NCI-H2081 (cell line): ENCODE measurements at places on chromosomes 2 and 18.
A peak's percentile ranks its signal among the peaks of the same experiment; 100 is the strongest.

- DNase-seq = peak; percentile 67
Observed at GRCh38 chr2:152791979-152792378, 73.6 kb downstream of the ARL6IP6 start.

- peak; percentile 71 for DNase-seq
Observed at GRCh38 chr18:60962625-60963024, 370.6 kb upstream of the CDH20 start.

DNA sequence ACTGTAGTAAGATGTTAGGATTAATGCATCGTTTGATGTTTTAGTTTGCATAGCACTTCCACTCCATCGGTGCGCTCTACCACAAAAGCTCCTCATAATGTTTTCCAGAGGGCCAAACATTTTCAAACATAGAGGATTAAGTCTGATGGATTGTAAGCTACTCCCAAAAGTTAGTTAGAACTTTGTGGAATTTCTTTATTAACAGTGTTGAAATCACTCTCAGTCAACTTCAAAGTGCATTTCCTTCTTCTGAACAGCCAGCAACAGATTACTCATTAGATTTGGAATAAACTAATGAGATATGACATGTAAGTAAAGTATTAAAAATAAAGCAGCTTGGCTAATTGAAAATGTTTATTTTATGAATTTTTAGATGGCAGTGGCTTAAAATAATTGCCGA lies 30.1 kb upstream of the CTAGE1 start:
- DNase-seq = no peak

DNA sequence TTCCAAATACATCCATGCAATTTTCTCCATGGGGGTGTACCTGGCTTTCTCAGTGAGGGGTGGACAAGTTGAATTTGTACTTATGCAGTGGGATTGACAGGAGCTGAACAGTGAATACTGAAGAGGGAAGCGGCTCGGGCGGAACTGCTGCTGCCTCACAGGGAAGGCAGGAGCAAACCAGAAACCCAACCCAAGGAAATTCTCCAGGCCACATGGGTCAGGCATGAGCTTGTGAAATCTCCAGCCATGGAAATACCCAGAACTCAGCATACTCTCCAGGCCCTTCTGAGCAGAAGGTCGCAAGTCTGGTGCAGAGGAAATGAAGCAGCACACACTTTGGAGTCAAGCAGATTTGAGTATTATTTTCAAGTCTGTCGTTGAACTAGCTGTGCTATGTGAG lies 26.5 kb upstream of the INO80C start:
- no peak for DNase-seq

- DNase-seq = peak; percentile 63
Observed at GRCh38 chr2:41782306-41783158, 265.3 kb upstream of the PKDCC start.

DNA sequence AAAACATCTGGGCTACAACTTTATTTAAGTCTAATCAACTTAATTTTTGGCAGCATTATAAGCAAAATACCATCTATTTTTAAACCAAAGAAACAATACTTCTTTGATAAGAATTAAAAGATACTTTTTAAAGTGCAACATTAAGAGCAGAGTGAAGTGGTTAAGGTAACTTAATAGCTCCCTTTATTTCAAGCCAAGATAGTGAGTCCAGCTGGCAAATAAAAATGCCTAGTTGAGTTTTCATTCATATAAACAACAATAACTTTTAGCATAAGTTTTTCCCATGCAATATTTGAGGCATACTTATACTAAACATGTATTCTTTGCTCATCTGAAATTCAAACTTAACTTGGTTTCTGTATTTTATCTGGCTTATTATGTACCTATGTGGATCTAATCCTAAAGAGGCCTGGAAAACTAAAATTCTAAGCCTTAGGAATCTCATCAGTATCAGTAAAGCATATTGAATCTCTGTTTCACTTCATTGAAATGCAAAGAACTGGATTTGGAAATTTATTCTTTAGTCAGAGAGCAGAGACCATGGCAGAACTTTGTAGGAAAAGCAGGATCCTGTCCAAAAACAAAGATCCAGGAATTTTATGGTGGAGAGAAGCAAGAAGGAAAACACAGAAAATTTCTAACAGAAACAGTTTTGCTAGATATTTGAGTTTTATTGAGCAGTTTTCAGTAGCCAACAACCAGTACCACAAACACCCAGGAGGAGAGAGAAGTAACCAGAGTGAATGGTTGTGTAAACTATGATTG lies 95.9 kb downstream of the COL3A1 start:
- no peak for DNase-seq

DNA sequence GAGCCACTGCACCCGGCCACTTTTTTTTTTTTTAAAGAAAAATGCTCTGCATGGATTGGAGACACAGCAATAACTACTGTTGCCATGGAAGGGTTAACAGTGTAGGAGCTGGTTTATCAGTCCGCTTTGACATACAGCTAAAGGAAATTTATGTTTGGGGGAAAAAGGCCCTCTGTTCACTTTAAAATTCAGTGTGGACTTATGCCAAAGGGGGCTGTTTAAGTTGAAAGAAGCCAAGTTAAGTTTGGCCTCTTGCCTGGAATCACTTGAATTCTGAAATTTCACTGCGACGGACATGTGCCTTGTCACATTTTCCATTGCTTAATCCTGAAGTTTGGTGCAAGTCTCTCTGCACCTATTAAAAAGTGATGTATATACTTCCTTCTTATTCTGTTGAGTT lies 3.1 kb downstream of the KCNE4 start:
- peak; percentile 73 for DNase-seq

GRCh38 chr2:196925768-196926561 lies 542 bp downstream of the PGAP1 start:
- DNase-seq = peak; percentile 60

- DNase-seq = peak; percentile 33
Observed at GRCh38 chr18:5628512-5629255, 84.9 kb upstream of the EPB41L3 start.

DNA sequence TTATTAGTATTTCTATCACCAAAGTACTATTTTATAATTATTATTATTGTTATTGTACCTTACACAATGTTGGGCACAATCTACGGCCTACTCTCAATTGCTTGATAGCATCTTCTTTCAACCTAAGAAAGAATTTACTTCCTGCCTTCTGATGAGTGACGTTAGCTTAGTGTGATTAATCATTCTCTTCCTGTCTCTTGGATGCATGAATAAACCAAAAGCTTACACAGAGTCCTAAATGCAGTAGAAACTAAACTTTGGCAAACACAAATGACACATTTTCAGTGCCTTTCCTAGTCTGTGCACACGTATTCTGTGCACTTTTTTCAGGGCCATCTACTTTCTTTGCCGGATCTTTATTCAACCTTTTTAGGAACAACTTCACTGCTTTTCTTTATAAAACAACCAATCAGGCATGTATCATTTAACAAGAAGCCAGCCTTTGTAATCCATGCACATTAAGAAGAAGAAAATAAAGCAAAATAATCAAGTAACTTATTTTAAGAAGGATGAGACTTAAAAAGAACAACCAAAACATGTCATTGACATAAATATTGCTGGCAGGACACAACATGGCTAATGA lies 19.1 kb downstream of the TRAK2 start:
- no peak for DNase-seq

- DNase-seq = peak; percentile 89
Observed at GRCh38 chr2:212939777-212940531, 211.5 kb downstream of the IKZF2 start.

DNA sequence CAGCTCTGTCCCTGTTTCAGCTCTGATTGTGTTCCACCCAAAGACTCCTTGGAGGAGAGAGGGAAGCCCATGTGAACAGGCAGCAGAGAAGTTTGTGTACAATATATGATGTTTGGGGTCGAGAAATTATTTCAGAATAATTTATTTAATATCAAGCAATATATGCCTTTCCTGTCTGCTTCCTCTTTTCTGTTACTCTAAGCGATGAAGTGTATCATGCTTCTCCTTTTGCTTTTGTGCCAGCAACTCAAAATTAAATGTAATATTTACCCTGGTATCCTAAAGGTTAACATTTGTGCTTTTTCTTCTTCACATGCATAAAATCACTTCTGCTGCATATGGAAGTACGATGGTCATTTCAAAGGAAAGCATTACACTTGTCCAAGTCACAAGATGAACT lies 2.4 kb upstream of the NTSR2 start:
- no peak for DNase-seq

GRCh38 chr2:210839034-210839433 lies 282.6 kb downstream of the CPS1 start:
- no peak for DNase-seq
